ENCODE measurements at places on chromosomes 11 and 22.

DNA sequence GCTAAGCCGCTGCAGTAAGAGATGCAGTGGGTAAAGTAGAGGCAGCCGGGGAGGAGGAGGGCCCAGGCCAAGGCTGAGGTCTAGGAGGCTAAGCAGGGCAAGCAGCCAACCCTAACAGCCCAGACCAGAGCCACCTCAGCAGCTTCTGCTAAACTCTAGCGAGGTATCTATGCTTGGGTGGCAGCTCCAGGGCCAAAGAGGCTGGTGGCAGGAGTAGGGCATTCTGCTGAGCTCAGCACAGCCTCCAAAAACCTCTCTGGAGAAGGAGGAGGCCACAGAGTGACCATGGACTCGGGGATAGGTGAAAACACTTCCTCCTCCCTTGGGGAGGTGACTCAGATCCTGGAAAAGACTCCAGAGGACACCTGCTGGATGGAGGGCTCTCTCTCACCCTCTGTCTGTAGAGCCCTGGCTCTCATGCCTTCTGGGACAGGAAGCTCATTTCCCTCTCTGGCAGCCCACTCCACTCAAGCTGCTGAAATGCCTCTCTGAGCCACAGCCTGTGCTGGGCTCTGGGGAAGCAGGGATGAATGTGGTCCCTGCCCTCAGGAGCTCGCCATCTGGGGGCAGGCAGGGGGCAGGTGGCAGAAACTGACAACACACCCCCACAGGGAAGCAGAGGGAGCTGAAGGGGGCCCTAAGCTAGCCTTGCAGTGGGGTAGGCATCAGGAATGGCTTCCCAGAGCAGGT lies 16.5 kb upstream of the TPBGL start:
- DNase-seq: no peak

- peak; percentile 49 for DNase-seq
Observed at GRCh38 chr22:42169055-42169469, 38.5 kb upstream of the CYP2D6 start.

DNA sequence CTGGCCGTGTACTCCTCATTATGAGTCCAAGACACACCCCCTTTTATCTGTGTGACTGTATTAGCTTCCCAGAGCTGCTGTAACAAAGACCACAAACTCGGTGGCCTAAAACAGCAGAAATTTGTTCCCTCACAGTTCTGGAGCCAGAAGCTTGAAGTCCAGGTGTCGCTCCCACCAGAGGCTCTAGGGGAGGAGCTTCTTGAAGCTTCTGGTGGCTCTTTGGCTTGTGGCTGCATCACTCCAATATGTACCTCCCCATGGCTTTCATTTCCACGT lies 3.0 kb downstream of the PRR5 start:
- no peak for DNase-seq

GRCh38 chr11:16956538-16957153 lies 57.6 kb downstream of the PLEKHA7 start:
- peak; percentile 67 for DNase-seq

DNA sequence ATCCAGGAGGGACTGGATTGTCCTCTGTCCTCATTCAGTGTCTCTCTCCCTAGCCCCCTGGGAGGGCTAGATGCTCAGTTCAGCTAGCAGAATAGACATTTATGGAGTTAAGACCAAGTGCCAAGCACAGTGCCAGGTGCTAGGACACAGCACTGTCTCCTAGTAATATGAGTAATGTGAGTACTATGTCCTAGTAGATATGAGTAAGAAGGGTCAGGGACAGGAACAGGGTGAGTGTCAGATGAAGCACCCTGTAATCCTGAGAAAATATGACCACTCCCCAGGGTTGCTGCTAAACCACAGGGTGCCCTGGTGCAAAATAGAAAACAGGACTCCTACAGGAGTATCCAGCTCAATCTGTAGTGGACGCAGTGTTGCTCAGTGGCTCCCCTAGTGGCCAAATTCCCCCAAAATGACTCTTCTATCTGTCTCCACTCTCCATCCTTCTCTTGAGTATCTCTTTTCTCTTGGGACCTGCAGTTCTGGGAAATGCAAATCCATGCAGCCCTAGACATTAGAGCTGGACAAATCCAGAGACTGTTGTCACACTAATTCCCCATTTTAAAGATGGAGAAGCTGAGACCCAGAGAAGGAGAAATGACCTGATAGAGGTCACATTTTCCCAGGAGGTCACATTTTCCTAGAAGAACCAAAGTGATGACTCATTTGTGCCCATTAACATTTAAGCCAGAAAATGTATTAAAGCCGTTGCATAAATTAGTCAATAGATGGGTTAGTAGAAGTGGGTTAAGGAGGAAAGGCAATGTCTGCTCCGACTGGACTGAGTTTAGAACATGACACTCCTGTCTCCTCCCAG lies 214.3 kb downstream of the NXPE2 start:
- DNase-seq: no peak

- DNase-seq: no peak
Observed at GRCh38 chr22:45895436-45896152, 81.4 kb downstream of the WNT7B start.

GRCh38 chr11:2767801-2768200 lies 68.0 kb upstream of the KCNQ1OT1 start:
- DNase-seq: no peak

- no peak for DNase-seq
Observed at GRCh38 chr11:63210111-63210510, 33.3 kb downstream of the SLC22A25 start.

- DNase-seq: no peak
Observed at GRCh38 chr11:57318178-57318577, 6.6 kb downstream of the TNKS1BP1 start.

DNA sequence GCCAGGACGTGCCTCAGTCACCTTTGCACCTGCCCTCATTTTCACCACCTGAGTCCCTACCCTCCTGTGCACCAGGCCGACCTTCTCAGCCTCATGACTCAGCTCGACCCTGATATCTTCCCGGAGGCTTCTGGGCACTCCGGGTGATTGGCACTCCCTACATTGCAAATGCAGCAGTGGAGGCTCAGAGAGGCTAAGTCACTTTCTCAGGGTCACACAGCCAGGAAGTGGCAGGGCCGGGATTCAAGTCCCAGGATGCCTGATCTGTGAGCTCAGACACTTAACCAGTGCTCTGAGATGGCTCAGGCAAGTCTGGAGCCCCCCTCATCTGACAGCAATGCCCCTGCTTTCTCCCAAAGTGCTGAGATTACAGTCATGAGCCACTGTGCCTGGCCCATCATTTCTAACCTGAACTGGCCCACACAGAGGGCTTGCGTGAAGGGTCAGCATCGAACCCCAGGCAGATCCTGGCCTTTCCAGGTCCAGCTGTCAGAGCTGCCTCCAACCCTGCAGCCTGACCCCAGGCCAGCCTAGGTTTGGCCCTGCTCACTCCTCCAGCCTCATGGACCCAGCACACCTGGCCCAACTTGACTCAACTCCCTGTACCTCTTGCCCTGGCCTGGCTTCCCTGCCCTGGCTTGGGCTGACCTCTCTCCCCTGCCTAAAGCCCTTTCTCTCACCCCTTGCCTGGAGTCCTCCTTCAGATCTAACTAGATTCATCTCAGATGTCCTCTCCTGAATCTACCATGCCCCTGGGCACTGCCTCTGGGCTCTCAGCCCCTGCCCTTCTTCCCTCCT lies 40.7 kb upstream of the RTL6 start:
- DNase-seq: no peak

GRCh38 chr11:79667380-79667779 lies 226.6 kb upstream of the TENM4 start:
- no peak for DNase-seq

GRCh38 chr11:123690485-123690884 lies 36.1 kb upstream of the SCN3B start:
- no peak for DNase-seq

GRCh38 chr22:29830585-29830984 lies 7.5 kb downstream of the ASCC2 start:
- DNase-seq: no peak

DNA sequence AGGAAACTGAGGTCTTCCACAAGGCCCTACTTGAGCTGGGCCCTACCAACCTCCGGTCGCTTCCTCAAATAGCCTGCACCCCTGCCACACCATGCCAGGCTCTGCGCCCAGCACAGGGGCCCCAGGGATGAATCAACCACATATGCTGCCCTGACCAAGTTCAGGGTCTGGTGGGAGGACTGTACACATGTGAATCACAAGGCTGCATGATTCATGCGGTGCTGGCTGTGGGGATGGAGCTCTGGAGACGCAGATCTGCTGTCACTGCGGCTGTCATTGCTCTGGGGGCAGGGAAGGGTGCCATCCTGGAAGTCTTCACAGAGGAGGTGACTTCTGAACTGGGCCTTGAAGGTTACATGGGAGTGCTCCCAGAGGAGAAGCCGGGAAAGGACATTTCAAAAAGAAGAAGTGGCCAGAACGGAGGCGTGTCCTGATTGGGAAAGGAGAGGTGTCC lies 21.5 kb downstream of the CYTH4 start:
- DNase-seq: no peak

DNA sequence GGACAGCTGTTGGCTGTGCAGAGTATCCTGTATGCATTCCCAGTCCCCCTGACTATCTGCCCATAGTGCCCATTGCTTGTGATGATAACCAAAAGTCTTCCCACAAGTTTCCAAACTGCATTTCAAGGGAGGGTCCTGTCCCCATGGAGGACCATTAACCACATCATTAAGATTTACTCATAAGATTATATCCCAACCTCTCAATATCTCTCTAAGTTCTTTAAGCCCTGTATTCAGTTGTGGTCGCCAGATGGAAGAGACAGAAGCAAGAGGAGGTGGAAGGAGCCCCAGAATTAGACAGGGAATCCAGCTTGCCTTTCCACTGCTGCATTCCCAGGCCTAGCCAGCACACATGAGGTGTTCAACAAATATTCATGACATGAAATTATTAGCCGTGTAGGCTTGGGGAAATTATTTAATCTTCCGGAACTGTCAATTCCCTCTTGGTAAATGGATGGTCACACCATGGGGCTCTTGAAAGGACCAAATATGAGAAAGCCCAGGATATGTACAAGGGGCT lies 42.6 kb upstream of the TIMP3 start:
- DNase-seq: no peak

GRCh38 chr11:12556788-12557384 lies 117.3 kb upstream of the TEAD1 start:
- no peak for DNase-seq

- DNase-seq: no peak
Observed at GRCh38 chr11:116853461-116854073, 16.1 kb upstream of the APOA1 start.

DNA sequence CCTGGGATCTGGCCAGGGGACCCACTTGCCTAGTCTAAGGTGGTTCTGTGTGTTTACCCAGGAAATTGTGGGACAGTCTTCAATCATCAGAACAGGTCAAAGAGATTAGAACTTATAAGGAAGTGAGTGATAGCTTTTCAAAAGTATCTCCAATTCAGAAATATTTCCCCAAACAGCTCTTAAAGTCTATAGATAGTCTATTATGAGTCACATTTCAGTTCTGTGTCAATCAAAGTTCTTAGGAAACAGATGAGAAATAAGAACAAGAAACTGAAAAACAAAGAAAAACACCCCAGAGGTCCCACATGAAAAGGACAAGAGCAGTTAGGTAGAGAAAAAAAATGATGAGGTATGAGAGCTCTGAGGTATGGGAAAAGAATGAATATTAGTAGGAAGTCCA lies 381.4 kb upstream of the MPPED2 start:
- no peak for DNase-seq

- no peak for DNase-seq
Observed at GRCh38 chr11:62882431-62882749, 1.7 kb downstream of the SLC3A2 start.

DNA sequence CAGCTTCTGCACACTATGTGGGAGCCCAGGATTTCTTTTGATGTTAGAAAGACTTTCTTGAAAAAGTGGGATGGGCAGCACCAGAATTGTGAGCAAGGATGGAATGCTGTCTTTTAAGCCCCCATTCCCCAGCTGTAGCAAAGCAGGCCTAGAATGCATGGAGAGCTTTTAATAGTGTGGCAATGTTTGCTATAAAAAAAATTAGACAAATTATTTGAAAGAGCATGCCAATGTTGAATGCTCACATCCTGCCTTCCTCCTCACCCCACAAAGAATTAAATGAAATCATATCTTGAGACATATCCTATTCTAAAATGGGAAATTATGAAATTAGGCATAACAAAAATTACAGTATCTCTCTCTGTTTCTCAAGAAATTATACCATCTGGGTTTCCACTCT lies 154.7 kb downstream of the C11orf91 start:
- no peak for DNase-seq

DNA sequence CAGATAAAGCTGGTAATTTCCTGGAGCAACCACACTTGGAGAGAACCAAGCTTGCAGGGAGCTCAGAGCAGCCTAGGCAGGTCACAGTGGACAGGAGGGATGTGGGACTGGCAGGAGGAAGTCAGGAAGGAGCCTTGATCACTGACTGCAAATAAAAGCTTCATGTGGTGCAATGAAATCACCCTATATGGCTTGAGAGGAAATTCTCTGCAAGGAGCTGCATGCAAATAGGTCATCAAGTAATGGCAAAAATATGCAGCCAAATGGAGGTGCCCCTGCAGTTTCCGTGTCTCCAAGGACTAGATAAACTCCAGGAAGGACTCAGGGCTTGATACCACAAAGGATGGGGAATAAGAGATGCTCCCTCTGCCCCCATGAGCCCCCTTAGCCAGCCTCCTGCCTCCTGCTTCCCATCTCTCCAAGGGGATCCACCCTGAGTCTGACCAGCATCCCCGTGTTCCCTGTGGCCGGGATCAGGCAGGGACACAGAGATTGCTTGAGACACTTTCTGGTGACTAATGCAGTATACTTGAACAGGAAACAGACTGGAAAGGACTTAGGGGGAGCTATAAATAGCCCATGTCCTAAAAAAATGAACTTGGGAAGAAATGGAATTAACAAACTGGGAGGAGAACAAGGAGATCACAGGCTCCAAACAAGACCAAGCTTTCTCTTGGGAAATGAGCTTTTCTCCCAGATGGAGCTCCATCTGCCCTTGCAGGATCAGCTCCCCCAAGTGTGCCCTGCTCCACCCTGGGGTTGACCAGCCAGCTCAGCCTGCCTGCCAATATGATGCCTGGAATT lies 23.9 kb upstream of the MICAL2 start:
- DNase-seq: no peak

- no peak for DNase-seq
Observed at GRCh38 chr22:22432479-22432878, 76.1 kb downstream of the ZNF280B start.

- DNase-seq: no peak
Observed at GRCh38 chr11:69249311-69250185, 44.4 kb upstream of the MYEOV start.

DNA sequence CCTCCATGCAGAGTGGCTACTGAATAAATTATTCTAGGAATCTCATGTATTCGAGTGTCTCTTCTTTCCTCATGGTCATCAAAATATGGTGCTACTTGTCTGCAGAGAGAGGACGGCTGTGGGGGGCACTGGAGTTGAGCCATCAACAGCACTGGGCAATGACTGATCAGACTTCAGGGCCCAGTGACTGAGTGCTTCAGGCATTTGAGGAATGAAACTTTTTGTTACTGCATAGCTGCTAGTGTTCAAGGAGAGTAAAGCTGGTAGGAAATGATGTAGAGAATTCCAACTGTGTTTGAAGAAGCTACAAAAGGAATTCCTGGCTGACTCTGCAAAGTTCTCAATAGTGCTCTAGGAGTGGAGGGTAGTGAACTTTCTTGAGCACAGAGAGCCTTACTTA lies 277.7 kb downstream of the CADM1 start:
- DNase-seq: no peak
